Smooth muscle cell of trachea (primary cell): ENCODE measurements at places on chromosomes 5 and 9. TPM values are rescaled to one million over a fixed set of nuclear protein-coding genes. Genes with fewer than 3 reads are reported as not detected.

The IL33 gene
- total RNA-seq, result 19.6 and 44.5 TPM in 2 replicates

The LAMC3 gene
- total RNA-seq, result 0.29 and 0.33 TPM in 2 replicates

The ISL1 gene
- not detected in 2 replicates for total RNA-seq

The HK3 gene
- total RNA-seq, result not detected in 2 replicates

The SPATA6L gene
- 0.15 and 0.17 TPM in 2 replicates for total RNA-seq

The GPR150 gene
- total RNA-seq, result 0.29 and 0.66 TPM in 2 replicates

The CBY3 gene
- not detected in 2 replicates for total RNA-seq

The NOXA1 gene
- 0.73 and 1.7 TPM in 2 replicates for total RNA-seq

The IL9 gene
- not detected in 2 replicates for total RNA-seq

The PHYHD1 gene
- 16.1 and 18.7 TPM in 2 replicates for total RNA-seq

The SEMA6A gene
- total RNA-seq, result 0.44 and 0.66 TPM in 2 replicates

The SNCAIP gene
- under 0.01 and 0.66 TPM in 2 replicates for total RNA-seq

The ARL14EPL gene
- total RNA-seq, result not detected in 2 replicates

The CTSV gene
- 0.33 and 1.5 TPM in 2 replicates for total RNA-seq

The CARD9 gene
- 0.87 and 1.3 TPM in 2 replicates for total RNA-seq

The FGFR4 gene
- 20.1 and 36.7 TPM in 2 replicates for total RNA-seq

The ANXA1 gene
- total RNA-seq, result 691 and 1,333 TPM in 2 replicates

The FUT7 gene
- total RNA-seq, result not detected in 2 replicates

The ARHGEF37 gene
- total RNA-seq, result 2.2 and 3.8 TPM in 2 replicates

The SPATA31C1 gene
- total RNA-seq, result not detected in 2 replicates

The AQP3 gene
- total RNA-seq, result 2.6 and 21.2 TPM in 2 replicates

The SLC26A2 gene
- total RNA-seq, result 12.4 and 12.6 TPM in 2 replicates

The LECT2 gene
- total RNA-seq, result not detected in 2 replicates

The ORM2 gene
- not detected in 2 replicates for total RNA-seq

The PRLR gene
- total RNA-seq, result under 0.01 and 0.17 TPM in 2 replicates

The SLC25A2 gene
- 0.50 and 1.0 TPM in 2 replicates for total RNA-seq

The PCDHB2 gene
- total RNA-seq, result 0.58 and 3.0 TPM in 2 replicates

The LTC4S gene
- total RNA-seq, result 1.3 TPM in 1 of 2 replicates, not detected in the other
